ENCODE measurements at places on chromosomes 2 and 18.

DNA sequence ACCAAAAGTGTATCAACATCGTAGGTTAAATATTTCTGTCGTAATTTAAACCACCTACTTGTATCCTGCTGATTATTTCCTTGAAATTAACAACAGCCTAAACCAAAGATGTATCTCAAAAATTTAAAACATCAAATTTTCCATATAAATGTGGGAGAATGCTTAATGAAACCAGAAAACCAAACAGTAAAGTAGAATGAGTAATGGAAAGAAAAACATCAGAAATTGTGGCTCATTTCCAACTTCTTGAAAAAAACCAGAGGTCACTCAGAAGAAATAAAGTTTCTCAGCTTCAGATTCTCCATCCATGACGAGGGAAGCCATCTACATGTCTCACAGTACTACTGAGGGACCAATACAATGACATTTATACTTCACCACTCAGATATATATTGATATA, 296.5 kb downstream of the NOL4 start:
- peak; percentile 67 for DNase-seq

DNA sequence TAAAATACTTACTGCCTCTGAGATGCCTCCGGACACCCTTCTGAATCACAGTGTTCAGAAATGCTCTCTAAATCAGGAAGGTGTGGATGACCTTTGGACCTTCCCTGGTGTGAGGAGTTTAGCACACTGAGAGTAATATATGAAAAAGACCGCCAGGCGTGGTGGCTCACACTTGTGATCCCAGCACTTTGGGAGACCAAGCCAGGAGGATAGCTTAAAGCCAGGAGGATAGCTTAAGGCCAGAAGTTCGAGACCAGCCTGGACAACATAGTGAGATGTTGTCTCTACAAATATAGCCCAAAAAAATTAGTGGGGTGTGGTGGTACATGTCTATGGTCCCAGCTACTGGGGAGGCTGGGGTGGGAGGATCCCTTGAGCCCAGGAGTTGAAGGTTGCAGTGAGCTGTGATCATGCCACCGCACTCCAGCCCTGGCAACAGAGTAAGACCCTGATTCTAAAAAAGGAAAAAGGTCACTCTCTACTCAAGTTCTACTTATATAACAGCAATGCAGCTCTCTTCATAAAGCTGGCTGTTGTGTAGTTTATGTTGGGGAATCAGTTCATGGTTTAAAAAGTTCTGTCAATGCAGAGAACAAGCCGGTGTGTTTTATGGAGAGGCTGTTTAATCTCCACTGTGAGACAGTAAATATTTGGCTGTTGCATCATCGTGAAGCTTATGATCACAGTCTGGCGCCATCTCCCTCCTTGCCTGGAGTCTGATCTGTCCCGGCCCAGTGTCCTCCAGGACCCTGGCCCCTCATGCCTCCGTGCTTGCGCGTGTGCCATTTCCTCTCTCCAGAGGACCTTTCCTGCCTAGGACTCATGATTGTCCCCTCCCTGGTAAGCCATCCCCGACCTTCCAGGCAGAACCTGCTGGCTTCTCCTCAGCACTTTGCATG, 184.5 kb downstream of the FAM210A start:
- DNase-seq, result no peak

GRCh38 chr2:108189316-108189715, 50.5 kb upstream of the SULT1C3 start:
- DNase-seq, result no peak

- DNase-seq, result no peak
Measured at GRCh38 chr2:30223413-30223874, 7.9 kb upstream of the LBH start.

- DNase-seq, result no peak
Measured at GRCh38 chr2:209533391-209533790, 109.5 kb downstream of the MAP2 start.

DNA sequence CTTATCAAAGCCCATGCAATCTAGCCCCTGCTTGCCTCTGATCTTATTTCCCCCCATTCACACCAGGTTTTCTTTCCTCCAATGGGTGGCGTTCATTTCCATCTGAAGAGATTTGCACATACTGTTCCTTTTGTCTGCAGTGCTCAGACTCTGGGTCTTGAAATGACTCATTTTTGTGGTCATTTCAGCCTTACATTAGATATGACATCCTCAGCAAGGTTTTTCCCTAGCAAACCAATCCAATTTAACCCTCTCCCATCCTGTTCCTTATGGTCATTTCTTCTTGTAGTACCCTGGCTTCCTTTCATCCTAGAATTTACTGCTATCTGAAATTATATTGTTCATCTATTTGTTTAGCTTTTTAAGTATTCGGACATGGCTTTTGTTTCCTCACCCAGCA, 42.5 kb upstream of the SCN1A start:
- DNase-seq, result peak; percentile 49

- no peak for DNase-seq
Measured at GRCh38 chr2:22247466-22247865, 1123.7 kb downstream of the TDRD15 start.
